ENCODE measurements at places on chromosomes 11 and 22.

DNA sequence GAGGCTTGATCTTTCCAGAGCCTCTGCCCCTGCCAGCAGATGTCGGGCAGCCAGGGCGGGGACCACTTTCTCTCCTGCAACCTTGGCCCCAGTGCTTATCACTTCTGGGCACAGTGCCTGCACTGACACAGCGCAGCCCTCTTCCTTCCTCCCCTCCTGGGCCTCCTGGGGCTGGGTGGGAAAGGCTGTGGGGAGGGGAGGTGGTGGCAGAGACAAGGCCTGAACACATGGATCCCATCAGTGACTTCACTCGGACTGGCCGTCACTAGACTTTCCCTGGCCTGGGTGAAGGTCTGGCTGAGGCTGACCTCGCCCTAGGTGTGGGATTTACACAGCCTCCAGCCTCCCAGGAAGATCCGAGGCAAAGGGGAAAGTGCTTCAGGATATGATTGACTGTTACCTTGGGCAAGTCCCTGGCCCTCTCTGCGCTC lies 68.1 kb downstream of the LRRC32 start:
- no peak for DNase-seq

DNA sequence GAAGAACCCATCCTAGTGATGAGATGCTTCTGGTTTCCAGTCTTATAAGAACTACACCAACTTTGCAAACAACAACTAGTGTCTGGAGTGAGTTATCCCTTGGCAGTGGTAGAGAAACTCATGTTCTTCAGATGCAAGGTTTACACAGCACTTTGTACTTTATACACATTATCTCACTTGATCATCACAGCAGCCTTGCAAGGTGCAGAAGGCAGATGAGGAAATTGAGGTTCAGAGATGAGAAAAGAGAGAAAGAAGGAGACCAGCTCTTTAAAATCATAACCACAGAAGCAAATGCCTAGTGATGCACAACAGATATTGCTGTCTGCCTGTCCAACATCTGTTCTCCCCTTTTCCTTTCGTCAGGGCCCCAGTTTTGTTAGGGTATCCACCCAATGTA lies 16.7 kb upstream of the CD44 start:
- no peak for DNase-seq

DNA sequence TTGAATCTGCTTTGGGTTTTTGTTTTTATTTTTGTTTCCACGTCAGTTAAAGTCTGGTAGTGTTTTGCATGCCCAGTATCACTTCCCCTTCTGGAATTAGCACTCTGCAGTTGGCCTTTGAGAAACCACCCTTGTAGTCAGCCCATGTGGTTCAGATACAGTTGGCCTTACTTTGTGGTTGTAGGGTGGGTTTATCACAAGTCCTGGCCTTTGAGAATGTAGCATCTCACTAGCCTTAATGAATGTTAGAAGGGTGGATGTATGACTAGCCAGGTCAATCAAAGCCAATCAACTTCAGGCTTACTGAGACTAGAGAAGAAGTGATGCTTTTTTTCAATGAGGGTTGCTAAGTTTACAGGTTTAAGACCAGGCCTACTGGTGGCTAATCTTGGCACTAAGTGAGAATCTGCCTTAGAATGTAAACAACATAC lies 19.8 kb downstream of the ARL14EP start:
- DNase-seq = no peak

- DNase-seq = no peak
Measured at GRCh38 chr11:69533296-69534165, 52.1 kb downstream of the LINC01488 start.

GRCh38 chr11:65586247-65586630 lies 9.4 kb downstream of the KCNK7 start:
- no peak for DNase-seq

GRCh38 chr11:74522776-74523175 lies 29.3 kb upstream of the LIPT2 start:
- DNase-seq = no peak

- no peak for DNase-seq
Measured at GRCh38 chr11:119626871-119627270, 102.1 kb downstream of the NECTIN1 start.

DNA sequence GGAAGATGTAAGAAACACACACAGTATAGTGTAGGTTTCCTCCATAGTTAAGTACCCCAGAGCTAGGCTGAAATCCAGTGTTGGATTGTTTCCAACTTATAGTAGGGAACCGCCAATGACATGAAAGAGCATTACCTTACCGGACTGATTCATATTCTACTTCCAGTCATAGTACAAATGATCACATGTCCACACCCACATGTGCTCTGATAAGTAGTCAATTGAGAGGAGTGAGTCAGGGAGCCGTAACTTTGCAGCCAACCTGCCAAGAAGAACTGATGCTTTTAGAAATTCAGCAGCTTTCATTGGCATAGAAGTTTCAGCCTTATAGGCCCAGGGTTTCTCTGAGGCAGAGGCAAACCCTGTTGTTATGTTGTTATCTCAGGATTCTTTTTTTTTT lies 240.6 kb downstream of the ETS1 start:
- peak; percentile 91 for DNase-seq

GRCh38 chr22:36334821-36335603 lies 52.8 kb downstream of the MYH9 start:
- DNase-seq = peak; percentile 72

DNA sequence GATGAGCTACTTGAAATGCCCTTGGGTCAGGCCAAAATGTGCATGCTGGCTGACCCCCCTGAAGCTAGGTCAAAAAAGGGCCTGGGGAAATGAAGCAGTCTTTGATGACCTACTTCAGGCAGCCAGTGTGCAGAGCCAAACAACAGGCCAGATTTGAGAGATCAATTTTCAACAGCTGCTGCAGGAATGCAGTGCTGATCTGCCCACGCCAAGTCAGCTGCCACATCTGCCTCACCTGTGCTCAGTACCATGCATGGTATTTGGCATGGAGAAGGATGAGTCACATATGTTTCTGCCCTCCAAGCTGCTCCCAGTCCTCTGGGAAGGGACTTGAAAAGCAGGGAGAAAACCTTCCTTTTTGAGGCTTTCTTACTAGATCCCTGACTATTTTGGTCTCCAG lies 35.8 kb downstream of the MTNR1B start:
- DNase-seq = peak; percentile 93

- DNase-seq = peak; percentile 92
Measured at GRCh38 chr22:23147617-23148387, 2.5 kb downstream of the RAB36 start.

DNA sequence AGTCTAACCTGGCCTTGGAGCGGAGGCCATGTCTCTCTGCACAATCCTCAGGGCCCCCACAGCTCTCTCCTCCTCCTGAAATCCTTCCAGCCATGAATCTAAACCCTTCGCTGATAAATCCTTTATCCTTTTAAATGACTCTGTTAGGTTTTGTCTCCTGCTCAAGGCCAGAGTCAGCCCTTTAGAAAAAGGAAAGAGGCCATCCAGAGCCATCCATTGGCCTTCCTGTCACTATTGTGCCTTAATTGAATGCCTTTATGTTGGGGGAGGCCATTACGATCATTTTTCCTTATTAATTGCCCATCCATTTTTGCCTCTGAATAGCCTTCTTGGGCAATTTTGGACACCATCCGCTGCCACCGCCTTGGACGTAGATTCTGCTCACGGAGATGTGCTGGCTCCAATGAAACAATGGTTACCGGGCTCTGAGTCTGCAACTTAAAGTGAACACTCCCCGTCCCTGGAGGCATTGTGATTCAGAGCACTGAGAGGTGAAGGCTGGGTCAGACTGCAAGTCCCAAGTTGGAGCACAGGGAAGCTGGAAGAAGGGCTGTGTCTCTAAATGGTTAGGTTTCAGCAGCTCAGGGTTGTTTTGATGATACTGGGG lies 213.0 kb upstream of the E2F8 start:
- DNase-seq = peak; percentile 93

- DNase-seq = no peak
Measured at GRCh38 chr11:121238956-121239355, 53.6 kb upstream of the SC5D start.

DNA sequence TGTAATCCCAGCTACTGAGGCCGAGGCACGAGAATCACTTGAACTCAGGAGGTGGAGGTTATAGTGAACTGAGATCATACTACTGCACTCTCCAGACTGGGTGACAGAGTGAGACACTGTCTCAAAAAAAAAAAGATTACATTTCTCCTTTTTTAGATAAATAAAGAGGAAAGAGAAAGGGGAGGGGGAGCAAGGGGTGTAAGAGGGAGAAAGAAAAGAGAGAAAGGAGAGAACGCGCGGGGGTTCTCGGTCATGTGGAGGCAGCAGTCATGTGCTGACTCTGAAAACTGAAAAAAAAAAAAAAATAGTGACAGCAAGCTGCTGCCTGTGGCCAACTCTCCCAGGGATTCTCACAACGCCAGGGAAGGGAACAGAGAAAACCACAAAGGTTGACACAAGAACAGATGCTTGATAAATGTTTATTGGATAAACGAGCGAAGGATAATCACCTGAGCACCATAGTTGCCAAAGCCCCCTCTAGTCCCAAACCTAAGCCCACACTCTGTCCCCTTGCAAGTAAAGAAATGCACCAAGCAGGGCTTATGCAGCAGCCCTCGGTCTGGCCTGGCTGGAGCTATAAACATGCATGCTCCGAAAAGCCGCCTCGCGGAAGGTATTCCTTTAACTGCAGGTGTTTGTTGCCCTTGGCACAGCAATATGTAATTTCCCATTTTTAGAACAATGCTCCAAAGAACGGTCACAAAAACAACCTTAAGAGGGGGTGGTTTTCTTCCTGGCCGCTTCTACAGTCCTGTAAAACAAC lies 14.5 kb downstream of the SCGB1A1 start:
- no peak for DNase-seq

- DNase-seq = no peak
Measured at GRCh38 chr11:131802440-131803115, 432.2 kb downstream of the NTM start.

DNA sequence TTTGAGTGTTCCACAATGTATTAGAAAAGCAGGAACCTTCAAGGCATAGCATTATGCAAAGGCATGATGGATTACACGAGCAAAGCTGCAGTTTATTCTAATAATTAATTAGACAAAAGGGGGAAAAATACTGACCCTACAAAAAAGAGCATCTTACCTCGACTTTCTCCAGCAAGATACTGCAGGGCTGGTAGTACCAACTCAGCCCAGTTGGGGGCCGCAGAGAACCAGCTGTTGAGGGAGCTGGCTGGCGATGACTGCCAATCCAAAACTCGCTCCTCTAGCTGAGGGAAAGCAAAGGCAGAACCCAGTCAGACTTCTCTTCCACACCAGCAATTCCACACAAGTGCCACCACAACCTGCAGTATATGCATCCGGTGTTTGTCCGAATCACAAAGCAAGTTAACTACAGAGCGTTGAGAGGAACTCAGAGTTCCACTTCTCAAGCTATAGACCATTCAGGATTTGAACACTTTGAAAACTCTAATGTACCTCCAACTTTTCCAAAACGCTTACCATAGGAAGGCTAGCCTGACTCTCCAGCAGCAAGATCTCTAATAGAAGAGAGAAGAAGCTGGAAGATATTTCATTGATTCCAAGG lies 13.7 kb downstream of the NFRKB start:
- peak; percentile 60 for DNase-seq

DNA sequence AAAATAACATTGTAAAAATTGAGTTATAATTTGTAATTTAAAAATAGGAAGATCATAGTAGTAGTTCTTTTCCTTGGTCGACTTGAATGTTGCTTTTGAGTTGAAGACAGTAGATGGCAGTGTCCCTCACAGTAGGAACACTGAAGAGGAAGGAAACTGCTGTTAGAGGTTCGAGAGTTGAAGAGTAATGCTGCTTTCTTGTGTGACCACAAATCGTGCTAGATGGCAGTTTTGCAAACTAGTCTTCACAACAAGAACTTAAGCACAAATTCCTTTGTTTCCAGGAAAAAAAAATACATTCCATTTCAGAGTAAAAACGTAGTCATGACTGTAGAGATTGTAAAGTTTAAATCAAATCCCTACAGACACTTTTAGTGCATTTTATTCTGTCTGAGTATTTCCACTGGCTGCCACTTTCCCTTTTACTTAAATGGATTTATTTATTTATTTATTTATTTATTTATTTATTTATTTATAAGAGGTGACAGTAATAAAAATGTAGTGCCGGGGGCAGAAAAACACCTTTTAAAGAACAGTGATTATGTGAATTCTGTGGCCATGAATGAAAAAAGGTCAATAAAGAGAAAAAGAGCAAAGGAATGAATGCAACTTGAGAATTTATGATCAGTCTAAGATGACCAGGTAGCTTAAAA lies 54.6 kb downstream of the SPECC1L start:
- peak; percentile 63 for DNase-seq
